ENCODE measurements at places on chromosomes 7 and 10. TPM values are rescaled to one million over a fixed set of nuclear protein-coding genes. Genes with fewer than 3 reads are reported as not detected.
A peak's percentile ranks its signal among the peaks of the same experiment; 100 is the strongest.

The HTR5A gene
- not detected for total RNA-seq

The INMT gene
- not detected for total RNA-seq

The RARRES2 gene
- total RNA-seq = not detected

The SFTPA1 gene
- total RNA-seq = not detected

The INHBA gene
- not detected for total RNA-seq

The OR2A1 gene
- not detected for total RNA-seq

The HSPA12A gene
- not detected for total RNA-seq

The RSPH10B gene
- total RNA-seq = not detected

GRCh38 chr7:36304099-36304425, 85.6 kb upstream of the ANLN start:
- no peak for DNase-seq

GRCh38 chr7:41002741-41003610, 699.9 kb downstream of the INHBA start:
- peak; percentile 64 for DNase-seq

DNA sequence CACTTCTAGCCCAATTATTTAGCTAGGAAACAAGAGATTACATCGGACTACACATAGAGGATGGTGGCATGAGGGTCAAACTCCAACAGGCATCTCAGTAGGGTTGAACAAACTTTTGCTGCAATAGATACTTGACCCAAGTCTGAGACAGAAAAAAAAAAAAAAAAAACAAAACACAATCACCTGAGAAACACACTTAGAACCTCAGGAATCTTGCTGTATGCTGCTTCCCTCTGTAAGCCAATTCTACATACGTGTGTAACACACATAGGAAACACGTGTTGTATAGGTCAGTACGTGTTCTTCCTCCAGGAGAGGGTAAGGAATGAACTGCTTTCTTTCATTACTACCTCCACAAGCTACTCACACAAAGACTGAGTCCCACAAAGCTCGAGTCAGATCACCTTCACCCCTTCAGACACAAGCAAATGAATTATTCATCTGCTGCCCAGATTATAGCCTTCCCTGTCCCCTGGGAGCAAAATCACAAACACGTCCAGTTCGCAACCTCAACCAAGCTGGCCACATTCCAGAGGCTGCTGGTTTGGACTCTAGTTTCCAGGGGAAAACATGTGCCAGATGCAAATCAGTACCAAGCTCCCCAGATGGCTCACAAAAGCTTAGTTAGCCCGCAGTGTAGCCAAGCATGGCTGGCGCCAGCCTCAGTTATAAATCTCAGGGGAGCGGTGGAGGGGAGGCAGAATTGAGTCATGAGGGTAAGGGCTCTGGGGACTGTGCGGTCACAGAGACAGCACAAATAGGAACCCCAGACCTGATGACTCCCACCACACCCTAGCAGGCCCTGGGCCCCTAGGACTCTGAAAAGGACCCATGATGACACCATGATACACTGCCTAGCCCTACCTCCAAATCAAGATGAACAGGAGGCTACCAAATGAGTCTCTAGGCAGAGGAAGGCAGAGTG, 15.1 kb downstream of the PSAP start:
- no peak for DNase-seq

DNA sequence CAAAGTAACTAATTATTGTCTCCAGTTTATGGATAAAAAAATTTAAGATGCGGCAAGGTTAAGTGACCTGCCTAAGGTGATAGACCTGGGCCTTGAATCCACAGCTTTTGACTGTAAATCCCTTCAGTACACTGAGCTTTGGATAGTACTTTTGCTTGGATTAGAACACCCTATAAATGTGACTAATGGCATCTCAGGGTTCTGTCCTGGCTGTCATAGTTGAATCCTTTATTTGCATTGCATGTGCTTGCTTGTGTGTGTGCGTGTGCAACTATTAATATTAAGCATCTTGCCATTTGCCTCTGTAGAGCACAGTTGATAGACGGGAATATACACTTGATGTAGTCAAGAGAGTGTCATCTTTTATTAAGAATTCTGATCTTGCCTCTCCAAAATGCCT, 228.0 kb downstream of the AUTS2 start:
- no peak for DNase-seq

- DNase-seq = peak; percentile 75
Observed at GRCh38 chr7:20330239-20330927, at the start of gene ITGB8. Gene ITGB8 (plus strand): TSS chr7:20330900. CDS start chr7:20331807, 907 bp downstream.

GRCh38 chr10:116084161-116084560, 188.8 kb downstream of the GFRA1 start:
- no peak for DNase-seq

DNA sequence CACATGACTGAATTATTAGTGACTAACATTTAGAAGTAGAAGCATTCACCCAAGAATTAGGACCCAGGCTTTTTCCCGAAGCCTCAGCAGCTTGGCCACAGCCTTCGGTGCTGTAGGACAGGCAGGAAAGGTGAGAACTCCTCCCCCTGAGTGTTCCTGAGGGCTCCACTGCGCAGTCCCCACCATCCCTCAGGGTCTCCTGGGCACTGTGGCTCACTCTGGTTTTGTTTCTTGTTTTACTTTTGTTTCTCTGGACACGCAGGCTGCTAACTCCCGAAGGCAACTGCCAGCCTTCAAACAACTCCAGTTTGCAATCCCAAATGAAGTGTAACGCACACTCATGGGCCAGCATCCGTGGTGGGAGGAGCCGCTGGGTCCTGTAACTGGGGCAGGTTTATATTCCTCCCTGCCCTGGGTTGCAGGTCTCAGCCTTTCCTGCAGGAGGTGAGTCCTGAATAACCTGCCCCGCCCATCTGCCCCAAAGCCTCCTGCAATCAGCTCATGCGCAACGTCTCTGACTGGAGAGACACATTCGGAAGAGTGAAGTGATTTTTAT, 492.9 kb downstream of the PTPRN2 start:
- DNase-seq = no peak

DNA sequence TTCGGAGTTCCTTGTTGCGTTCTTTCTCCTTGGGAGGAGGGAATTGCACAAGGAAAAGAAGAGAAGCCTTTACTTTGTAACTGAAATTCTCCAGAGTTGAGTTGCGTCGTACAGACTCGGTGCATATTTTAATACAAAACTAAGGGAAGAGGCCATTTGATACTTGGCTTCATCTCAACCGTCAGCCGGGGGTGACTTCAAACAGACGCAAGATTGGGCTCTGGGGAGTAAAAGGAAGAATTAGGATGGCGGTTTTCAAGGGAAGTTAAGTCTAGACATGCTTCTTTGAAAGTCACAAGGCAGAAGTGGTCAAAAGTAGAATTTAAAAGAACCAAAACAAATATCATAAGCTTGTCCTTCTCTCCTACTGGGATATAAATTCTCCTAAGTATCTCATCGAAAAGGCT, 1.6 kb downstream of the PRR15 start:
- DNase-seq = no peak

GRCh38 chr7:39926111-39926510, 23.9 kb upstream of the CDK13 start:
- DNase-seq = no peak

GRCh38 chr10:115624448-115624847, 531.3 kb downstream of the ATRNL1 start:
- no peak for DNase-seq

Measured in activated naive CD4-positive, alpha-beta T cell treated with anti-CD3 and anti-CD28 coated beads for 36 hours (primary cell).